ENCODE measurements at places on chromosomes 6 and 20. TPM values are rescaled to one million over a fixed set of nuclear protein-coding genes. Genes with fewer than 3 reads are reported as not detected.

QRSL1 gene
- total RNA-seq: 7.3 TPM

HSPA1L gene
- 1.7 TPM for total RNA-seq

DEFB124 gene
- not detected for total RNA-seq

MSH5 gene
- total RNA-seq: 2.7 TPM

MEP1A gene
- not detected for total RNA-seq

CST2 gene
- not detected for total RNA-seq
